ENCODE measurements at places on chromosomes 7 and 10.

DNA sequence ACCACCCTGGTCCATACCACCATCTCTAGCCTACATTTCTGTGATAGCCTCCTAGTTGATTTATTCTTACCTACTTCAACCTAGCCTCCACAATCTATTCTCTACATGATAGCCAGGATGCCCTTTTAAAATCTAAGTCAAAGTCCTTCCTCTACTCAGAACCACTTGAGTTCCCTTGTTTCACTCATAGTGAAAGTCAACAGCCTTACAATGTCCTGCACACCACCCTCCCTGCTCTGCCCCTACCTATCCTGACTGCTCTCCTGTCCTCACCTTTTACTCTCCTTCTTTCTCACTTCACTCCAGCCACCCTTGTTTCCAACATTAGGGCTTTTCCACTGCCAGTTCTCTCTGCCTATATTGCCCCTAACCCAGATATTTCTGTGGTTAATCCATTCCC, 146.7 kb downstream of the GRM3 start:
- no peak for DNase-seq

- no peak for DNase-seq
Measured at GRCh38 chr10:26870766-26871165, 10.0 kb upstream of the ABI1 start.

DNA sequence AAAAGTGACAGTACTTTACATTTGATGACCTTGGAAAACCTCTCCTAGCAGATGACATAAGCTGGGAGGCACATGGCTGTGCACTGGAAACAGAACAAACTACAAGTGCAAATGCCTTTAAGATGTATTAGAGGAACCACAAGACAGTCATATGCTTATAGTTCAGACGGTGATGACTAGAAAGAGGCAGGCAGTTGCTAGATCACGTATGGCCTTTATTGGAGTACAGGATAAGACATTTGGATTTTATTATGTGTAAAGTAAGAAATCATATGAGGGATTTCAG, 290.0 kb downstream of the SORCS1 start:
- no peak for DNase-seq

DNA sequence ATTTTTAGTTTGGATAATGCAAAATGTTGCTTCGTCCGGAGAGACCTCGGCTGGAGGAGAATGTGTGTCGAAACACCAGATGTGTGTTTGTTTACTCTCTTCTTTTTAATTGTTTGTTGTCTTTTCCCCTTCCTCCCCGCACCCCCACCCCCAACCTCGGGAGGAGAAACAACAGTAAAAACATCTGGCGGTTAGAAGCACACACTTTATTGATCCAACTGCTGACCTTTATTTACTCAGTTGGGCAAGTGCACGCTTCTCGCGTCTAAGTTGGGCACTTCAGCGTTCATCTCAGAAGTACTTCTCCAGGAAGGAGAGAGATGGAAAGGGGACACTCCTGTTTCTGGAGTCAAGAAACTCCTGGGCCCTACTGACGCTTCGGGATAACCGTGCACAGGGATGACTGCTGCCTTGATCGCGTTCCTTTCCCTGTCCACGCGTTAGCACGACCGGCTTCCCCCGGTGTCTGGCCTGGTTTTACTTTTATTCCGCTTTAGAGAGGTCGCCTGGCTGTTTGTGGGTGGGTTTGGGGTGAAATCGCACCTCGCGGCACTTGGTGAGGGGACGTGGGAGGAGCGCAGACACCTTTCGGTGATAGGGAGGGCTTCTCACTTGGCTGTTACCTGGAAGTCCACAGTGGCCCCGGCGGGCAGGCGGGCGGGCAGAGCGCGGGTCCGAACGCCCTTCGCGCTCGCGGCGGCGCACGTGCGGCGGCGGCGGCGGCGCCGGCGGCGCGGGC, 168.3 kb upstream of the PPP1R3A start:
- no peak for DNase-seq

GRCh38 chr10:71978476-71978875, 14.3 kb downstream of the CHST3 start:
- no peak for DNase-seq

- DNase-seq: no peak
Measured at GRCh38 chr7:111364413-111364812, 197.9 kb downstream of the IMMP2L start.

- DNase-seq: no peak
Measured at GRCh38 chr7:28739826-28740225, 218.3 kb downstream of the TRIL start.

DNA sequence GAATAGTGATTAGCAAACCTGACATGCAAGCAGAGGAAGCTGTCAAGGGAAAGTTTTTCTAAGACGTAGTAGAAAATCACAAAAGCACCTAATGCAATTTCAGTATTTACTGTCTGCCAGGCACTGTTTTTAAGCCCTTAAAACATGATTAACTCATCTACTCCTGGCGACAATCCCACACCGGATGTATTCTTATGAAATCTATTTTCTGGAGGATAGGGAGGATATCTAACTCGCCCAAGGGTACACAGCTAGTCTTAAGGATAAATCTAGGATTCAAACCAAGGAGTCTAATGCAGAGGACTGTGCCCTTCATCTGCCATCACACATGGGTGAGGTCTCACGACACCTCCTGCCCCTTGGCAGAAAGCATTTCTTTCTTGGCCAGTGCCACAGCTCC, 47.8 kb upstream of the FIGNL1 start:
- no peak for DNase-seq

GRCh38 chr10:96850825-96851224, 18.7 kb downstream of the LCOR start:
- no peak for DNase-seq

- no peak for DNase-seq
Measured at GRCh38 chr7:110170841-110171240, 920.1 kb upstream of the LRRN3 start.

DNA sequence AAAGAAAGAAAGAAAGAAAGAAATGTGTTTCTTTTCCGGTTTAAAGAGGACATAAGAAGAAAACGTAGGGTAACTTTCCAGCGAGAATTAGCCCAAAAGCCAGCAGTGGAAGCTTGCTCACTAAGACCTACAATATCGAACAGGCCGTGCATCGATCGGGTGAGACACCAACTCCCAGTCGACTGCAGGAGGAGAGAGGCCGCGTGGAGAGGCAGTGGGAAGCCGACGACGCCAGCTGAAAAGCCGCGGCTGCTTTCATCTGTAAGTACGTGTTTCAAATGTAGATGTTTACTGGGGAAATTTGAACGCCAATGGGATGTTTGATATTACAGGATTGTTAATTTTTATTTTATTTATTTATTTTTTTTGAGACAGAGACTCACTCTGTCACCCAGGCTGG, 28.6 kb upstream of the GIMAP8 start:
- DNase-seq: no peak

GRCh38 chr7:38411404-38411803, 138.0 kb upstream of the TARP start:
- DNase-seq: peak; percentile 48

DNA sequence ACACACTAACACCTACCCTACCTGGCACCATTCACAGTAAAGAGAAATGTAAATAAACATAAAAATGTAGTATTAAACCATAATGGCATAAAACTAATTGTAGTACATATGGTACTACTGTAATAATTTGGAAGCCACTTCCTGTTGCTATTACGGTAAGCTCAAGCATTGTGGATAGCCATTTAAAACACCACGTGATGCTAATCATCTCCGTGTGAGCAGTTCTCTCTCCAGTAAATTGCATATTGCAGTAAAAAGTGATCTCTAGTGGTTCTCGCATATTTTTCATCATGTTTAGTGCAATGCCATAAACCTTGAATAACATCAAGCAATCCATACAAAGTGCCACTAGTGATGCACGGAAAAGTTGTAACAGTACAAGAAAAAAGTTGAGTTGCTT, 75.4 kb downstream of the CFTR start:
- no peak for DNase-seq

DNA sequence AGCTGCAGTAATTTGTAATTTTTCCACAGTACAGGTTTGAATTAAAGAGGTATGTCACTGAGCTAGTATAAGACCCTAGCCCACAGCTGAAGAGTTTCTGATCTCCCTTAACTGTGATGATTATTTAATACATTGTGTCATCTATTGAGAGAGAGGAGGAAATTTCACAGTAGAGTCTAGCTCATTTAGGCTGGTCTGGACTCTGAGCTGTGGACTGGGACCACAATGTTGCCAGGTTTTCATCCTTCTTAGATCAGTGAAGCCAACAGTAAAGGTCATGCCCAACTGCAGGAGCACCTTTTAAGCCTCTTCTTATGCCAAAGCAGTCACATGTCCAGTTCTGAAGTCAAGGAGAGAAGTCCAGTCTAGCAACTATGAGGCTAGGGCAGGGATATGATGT, 8.9 kb downstream of the TES start:
- no peak for DNase-seq

- no peak for DNase-seq
Measured at GRCh38 chr7:24701261-24702235, 55.7 kb downstream of the GSDME start.

DNA sequence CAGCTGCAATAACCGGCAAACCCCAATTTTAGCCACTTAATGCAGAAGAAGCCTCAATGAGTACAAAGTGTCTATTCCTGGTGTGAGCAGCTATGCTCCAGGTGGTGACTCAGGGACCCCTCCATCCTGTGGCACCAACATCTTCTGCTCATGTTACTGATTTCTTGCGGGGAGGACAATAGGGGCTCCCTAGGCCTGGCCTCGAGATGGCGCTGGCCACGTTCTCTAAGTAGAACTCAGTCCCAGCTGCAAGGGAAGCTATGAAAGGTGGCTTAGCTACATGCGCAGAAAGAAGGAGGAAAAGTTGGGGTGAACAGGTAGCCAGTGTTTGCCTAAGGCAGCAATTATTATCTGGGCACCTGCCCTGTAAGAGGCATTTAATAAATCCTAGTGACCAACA, 6.6 kb downstream of the GJD4 start:
- no peak for DNase-seq

GRCh38 chr10:14860791-14861190, 17.9 kb upstream of the SUV39H2 start:
- DNase-seq: no peak

GRCh38 chr7:74302745-74303221, 13.6 kb downstream of the CLIP2 start:
- DNase-seq: no peak

GRCh38 chr7:18414885-18415284, 80.7 kb upstream of the HDAC9 start:
- no peak for DNase-seq

GRCh38 chr10:24463611-24464426, 254.9 kb downstream of the KIAA1217 start:
- peak; percentile 61 for DNase-seq

- peak; percentile 84 for DNase-seq
Measured at GRCh38 chr10:88082806-88083596, 219.6 kb downstream of the PTEN start.

GRCh38 chr10:5514226-5514850, 10.4 kb upstream of the CALML3 start:
- no peak for DNase-seq

DNA sequence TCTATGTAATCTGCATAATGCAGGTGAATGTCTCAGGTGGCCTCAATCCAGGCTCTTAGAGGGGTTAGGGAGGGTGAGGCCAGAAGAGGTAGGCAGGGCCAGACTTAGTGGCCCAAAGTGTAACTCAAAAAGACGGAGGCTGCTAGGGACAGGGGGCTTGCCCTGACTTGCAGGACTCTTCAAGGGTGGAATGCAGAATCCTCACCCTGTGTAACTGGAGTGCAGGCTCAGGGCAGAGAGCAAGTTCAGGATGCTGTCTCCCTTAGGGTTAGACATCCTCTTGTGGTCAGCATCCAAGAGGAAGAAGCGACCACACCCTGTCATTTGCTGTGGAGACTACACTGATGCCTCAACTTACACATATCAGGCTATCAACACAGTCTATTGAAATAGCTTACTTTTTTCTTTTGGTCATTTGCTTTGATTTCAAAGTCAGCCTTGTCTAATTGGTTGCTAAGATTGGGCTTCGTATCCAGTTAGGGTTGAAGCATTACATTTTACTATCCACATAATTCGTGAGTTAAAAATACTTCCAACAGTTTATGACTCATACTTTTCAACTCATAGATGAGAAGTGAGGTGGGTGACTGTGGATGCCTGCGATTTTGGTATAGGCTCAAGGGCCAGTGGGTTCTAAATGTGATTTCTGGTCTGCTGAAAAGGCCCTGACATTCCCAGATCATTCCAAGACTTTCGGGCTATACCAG, 563.6 kb downstream of the SUGCT start:
- DNase-seq: no peak

- DNase-seq: no peak
Measured at GRCh38 chr7:55083206-55083605, 64.4 kb downstream of the EGFR start.

DNA sequence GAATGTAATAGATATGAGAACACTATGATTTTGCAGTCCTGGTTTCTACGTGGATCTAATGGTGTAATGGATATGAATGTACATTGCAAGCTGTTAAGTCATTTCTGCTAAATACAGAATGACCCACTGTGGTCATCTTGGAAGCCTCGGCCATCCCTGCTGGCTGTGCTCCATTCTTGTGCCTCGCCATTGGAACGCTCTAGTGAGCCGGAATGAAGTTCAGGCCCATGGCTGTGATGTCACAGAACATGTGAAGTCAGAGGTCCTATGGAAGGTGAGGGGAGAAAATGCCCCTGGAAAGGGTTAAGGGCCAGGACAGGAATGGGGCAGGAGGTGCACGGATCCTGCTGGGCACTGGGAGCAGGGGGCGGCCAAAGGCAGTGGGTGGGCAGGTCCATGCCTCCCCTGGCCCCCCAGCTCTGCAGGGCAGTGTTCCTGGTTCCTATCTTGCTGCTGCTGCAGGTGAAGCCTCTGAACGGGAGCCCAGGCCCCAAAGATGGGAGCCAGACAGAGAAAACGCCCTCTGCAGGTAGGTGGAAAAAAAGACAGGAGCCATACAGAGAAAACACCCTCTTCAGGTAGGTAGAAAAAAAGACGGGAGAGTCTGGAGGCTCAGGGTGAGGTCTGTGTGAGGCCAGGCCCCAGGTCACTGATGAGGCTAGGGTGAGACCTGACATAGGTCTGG, at the start of gene LLCFC1:
Gene LLCFC1, plus strand, starts transcription at position 259 of the 685 bp plus-strand sequence. Its CDS starts 138 bp downstream, at position 397.
- DNase-seq: peak; percentile 1

DNA sequence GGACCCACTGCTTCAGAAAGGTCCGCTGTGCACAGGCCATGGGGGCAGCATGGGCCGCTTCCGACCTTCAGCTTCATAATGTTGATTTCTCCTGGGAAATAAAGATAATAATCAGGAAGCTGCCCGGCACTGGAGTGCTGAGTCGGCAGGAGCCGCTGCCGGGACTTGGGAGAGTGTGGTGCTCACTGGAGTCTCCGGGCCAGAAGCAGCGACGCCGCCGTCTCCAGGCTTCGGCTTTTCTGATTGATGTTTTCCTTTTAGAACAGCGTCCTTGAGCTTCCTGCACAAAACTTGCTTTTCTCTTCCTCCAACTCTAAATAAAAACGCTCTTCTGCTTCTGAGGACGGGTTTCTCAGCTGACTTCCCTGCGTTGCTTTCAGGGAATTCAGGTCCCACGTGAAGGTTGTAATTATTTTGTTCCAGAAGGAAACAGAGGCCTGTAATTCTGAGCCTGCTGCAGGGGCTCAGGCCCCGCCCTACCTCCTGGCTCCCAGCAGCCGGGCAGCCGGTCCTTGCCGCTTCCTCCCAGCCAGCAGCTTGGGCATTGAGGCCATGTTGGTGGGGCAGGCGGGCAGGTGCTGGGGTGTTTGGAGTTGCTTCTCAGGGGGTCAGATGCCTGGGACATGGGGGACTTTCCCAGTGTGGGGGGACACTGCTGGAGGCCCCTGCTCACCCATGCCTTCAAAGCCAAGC, 14.7 kb downstream of the PWWP2B start:
- DNase-seq: no peak

GRCh38 chr7:96970739-96971138, 34.6 kb upstream of the DLX6 start:
- no peak for DNase-seq

GRCh38 chr10:59905731-59906416, 482 bp downstream of the CCDC6 start:
- no peak for DNase-seq

- DNase-seq: no peak
Measured at GRCh38 chr7:24341691-24342413, 57.9 kb downstream of the NPY start.
